ENCODE measurements at places on chromosomes 4 and X. TPM values are rescaled to one million over a fixed set of nuclear protein-coding genes. Genes with fewer than 3 reads are reported as not detected.
A peak's percentile ranks its signal among the peaks of the same experiment; 100 is the strongest.

GRCh38 chrX:40420899-40421729 is 159.7 kb upstream of the ATP6AP2 start:
- DNase-seq: peak; percentile 4

The UGT2A1 gene
- polyA plus RNA-seq: 17.1 TPM

The GAGE12C gene
- polyA plus RNA-seq: not detected

DNA sequence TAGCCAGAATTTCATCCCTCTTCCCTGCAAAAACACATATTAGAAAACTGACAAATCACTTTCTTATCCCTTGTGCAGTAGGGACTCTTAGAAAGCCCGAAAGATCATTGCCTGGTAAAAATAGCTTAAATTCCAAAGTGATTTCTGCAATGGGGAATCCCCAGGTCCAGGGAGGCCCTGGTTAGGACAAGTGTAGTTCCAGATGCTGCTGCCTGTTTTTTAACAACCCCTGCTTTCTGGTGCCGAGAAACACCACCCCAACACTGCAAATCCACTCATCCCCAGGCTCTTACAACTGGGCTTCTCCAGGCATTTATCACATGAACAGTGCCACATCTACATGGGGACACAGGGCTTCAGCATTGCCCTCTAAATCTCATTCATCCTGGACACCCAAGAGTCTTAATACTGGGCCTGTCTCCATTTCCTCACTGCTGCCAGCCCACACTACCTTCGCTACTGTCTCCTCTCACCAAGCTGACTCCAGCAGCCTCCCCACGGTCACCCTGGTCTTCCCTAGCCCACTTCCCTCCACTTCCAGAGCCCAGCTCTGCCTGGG is 112.2 kb upstream of the PSAPL1 start:
- no peak for DNase-seq

- no peak for DNase-seq
These were observed 13.9 kb downstream of the TBC1D14 start for GRCh38 chr4:6923507-6923906.

DNA sequence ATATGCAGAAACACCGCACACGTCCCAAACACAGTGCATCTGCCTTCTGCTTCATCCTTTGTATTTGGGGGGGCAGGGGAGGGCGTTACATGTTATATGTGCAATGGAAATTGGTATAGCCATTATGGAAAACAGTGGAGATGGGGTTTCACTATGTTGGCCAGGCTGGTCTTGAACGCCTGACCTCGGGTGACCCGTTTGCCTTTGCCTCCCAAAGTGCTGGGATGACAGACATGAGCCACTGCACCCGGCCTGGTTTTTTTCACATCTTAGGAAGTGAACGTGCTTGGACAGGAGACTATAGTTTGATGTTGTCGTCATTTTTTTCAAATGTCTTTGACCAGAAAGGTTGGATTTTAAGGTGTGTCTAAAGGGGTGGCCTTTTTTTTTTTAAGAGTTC is 88.6 kb downstream of the DHRSX start:
- DNase-seq: no peak

DNA sequence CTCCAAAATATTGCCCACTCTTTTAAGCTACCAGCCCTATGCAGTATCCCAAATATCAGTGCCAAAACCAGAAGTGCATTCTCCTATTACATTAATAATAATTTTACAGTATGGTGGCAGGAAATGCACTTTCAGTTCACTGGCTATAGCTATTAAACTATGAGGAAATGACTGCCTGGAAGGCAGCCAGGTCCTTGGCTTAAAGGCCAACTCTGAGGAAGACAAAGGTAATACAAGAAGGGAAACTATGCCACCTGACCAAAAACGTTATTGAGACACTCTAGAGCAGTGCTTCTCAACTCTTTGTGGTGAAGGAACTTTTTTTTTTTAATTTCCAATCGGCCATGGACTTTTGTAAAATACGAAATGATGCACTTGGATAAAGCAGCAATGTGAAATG is 133.6 kb upstream of the VAMP7 start:
- no peak for DNase-seq

DNA sequence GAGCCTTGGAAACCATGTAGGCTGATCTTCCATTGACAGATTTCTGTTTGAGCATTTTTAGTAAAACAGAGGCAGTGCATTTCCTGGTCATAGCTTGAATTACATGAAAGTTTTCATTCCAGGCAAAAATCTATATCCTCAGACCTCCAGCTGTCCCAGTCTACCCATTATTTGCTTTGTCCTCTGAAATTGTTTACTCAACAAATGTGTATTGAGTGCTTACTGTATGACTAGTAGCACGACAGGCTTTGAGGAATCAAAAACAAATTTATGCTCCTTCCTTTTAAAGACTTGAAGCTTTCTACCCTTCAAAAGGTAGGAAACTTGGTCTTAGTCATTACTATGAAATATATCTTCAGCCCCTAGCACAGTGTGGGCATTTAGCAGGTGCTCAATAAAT is 307.9 kb upstream of the IGFBP7 start:
- no peak for DNase-seq

Measured in renal pelvis (tissue), 12 donors.